ENCODE measurements at places on chromosomes 12 and 14.

GRCh38 chr12:132559652-132560363, 50.6 kb downstream of the LRCOL1 start:
- no peak for DNase-seq

GRCh38 chr12:2641207-2641606, 153.6 kb upstream of the FKBP4 start:
- no peak for DNase-seq

DNA sequence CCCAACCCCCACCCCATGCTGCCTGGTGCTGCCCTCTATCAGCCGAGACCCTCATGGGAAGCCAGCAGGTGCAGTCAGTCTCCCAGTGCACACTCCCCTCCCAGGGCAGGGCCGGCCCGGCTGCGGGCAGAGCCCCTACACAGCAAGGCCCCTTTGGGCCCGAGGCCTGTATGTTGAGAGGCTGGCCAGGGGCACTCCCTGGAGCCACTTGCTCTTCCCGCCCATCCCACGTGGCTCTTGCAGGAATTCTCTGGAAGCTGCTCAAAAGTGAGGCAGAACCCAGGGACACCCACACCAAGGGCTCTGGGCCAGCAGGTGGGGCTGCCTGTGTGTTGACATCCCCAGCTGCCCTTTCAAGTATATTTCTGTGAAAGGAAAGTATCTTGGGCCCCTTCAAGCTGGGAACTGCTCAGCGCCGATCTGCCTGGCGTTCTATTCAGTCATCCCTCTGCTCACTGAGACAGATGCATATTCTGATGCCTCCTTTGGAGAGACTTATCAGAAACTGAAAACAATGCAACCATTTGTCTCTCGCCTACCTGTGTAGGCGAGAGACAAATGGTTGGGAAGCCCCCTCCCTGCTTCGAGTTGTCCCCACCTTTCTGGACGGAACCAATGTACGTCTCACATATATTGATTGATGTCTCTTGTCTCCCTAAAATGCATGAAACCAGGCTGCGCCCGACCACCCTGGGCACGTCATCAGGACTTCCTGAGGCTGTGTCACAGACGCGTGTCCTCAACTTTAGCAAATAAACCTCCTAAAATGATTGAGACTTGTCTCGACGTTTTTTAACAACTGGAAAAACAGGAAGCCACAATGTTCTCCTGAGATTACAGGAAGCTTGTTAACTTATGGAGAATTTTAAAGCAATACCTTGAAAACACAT, 6.0 kb downstream of the GPR132 start:
- no peak for DNase-seq

DNA sequence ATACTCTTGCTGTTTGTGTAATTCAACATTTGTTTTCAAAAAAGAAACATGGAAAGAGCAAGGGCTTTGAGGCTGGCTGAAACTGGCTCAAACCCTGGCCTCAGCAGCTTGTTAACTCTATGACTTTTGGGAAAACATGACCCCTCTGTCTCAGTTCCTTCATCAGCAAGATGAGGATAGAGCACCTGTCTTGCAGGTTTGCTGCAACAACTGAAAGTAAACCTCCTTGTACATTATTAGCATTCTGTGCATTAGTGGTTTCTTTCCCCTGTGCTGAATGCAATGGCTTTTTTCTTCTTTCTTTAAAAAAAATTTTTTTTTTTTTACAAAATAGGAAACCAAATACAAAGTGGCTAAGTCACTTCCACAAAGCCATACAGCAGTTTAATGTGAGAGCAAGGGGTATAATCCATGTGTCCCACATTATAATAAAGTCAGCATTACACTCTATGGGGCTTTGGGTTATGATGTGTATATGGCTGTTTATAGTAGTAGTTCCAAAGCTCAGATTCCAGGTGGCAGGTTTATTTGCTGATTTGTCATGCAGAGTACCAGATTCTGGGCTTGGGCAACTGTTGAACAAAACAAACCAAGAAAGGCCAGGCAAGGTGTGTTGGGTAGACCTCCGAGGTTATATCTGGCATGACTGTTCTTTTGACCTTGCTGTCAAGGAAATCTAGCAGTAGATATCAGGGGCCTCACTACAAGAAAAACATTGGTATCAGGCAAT, 194.5 kb upstream of the CNOT2 start:
- DNase-seq, result no peak

DNA sequence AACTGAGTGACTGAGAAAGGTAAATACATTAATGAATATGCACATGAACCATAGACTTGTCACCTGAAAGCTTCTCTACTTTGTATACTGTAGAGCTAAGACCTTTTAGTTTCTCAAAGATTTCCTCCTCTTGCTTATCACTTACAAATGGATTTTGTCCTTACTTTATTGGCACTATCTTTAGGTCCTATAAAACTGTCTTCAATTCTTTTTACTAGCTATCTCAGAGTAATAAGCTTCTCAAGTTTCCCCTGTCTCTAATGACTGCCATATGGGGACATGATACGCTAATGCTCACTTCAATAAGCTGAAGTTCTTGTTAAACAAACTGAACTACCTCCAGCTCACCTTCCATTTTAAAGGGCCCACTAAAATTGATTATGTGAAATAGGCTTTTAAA, 468.2 kb upstream of the CCDC196 start:
- no peak for DNase-seq

DNA sequence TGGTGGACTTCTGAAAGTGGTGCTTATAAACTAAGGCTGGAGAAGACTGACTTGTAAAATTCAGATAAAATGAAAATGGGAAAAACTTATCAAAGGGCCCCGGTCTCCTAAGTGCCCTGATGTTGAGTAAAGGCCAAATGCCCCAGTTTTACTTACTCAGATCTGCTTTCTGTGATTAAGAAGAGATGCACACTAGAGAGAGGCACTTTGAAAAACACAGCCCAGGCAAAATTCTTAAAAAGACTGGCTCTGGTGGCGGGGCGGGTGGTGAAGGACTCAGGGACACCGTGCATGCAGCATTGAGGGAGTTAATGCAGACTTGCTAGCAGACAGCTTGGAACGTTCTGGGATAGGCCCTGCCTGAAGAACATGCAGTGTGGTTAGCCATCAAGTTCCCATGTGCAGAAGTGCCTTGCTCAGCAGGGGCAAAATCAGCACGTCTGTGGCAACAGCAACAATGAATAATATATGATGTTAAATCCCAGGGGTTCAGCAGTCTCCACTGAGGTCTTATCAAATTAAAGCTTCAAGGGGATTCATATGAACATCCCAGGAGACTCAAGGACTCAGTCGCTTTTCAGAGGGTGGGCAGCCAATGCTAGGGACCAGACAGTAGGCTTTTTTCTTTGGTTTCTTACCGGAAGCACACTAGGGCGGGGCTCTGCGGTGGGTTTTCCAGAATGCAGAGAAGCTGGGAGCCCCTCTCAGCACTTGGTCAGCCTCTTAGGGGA, 105.0 kb downstream of the DAD1 start:
- no peak for DNase-seq
